HuH-7 (cell line): ENCODE measurements at places on chromosomes 11 and 22.
A peak's percentile ranks its signal among the peaks of the same experiment; 100 is the strongest.

- no peak for DNase-seq
Measured at GRCh38 chr22:37508431-37508992, 10.7 kb downstream of the CARD10 start.

- peak; percentile 89 for DNase-seq
Measured at GRCh38 chr11:61187505-61188130, 15.7 kb upstream of the PGA3 start.

DNA sequence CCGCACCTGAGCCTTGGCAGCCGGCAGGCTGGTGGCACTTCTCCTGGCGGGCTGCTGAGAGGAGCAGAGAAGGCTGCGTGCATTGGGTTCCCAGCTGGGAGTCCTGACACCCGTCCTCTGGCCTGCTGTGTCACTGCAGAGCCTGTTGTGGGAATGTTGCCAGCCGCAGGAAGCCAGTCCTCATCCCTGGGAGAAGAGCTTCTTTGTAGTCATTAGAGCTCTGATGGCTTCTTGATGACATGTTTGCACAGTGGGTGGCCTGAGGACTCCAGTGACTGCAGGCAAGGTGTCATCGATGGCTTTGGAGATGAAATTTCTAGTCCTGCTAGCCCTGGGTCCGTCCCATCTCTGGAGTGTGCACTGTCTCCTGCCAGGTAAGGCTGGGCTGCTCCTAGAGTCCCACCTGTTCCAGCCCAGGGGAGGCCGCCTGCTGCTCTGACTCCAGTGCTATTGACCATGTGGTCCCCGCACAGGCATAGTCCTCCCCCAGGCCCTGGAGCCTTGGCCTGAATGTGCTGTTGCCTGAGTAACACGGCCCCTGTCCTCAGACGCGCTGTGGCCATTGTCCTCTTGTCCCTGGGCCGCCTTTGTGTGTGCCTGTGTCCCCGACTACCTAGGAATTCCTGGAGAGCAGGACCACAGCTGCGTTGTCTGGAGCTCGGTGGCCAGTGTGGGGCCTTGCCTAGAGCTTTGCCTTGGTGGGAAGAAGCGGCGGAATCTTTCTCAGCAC, 129.2 kb downstream of the CACNA1I start:
- no peak for DNase-seq

- DNase-seq, result no peak
Measured at GRCh38 chr11:65120831-65121230, 1.1 kb downstream of the FAU start.

DNA sequence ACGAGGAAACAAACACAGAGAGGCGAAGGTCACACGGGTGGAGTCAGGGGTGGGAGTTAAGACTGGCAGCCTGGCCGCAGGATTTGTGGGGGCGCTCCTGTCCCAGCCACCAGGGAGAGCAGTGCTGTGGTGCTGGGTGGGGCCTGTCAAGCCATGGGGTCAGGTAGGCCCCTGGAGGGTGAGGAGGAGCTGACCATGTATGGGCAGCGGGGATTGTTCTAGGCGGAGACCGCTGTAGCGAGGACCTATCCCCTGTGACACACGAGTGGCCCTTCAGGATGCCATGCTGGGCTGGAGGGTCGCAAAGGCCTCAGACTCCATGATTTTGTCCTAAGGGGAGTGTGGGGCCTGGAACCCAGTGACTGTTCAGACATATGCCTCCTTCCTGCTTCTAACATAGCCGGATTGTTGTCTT, 1.6 kb upstream of the RPS19BP1 start:
- no peak for DNase-seq

GRCh38 chr22:24027991-24028390, 16.9 kb downstream of the CABIN1 start:
- no peak for DNase-seq

DNA sequence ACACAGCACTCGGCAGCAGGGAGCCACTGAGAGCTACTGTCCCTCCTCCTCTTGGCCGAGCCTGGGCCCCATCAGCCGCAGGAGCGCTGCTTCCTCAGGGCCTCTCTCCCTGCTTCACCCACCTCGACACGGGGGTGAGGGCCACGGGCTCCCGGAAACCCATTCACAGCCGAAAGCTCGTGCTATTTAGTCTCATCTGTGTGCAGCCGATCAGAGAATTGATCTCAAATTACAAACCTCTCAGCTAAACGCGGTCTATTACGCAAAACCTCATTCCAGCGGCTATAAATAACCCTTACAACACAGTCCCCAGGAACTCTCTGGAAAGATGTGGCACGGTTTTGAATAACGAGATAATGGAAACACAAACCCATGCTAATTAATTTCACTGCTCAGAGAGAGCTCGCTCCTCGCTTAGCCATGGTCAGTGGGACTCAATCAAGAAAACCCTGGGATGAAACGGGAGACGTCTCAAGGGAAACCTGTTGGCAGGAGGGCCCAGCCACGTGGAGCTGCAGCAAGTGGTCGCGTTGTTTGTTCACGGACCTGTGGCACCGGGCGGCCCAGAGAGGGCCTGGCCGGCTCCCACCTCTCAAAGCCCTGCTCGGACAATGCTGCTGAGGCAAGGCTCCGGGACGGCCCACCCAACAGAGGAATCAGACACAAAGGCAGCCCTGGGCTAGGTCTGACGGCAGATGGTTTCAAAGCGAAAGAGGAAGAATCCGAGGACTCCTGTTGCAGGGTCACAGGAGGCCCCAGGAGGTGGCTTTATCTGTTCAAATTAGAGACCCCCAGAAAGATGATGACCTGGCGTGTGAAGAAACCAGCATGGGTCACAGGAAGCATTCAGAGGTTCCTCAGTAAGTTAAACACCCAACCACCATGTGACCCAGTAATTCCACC, 210.5 kb downstream of the CTTN start:
- peak; percentile 85 for DNase-seq
